H1 (cell line): ENCODE measurements at places on chromosomes 1 and 21.
A peak's percentile ranks its signal among the peaks of the same experiment; 100 is the strongest.

GRCh38 chr1:153346077-153346723, 2.4 kb downstream of the PGLYRP4 start:
- peak; percentile 20 for DNase-seq
- H3K27me3 ChIP-seq = peaks cover 2% of the 10 kb centered on the region; the same call in 1 of the 2 replicates
- H3K36me3 ChIP-seq = no peaks in the 10 kb centered on the region
- no peaks in the 10 kb centered on the region for H3K4me1 ChIP-seq

- no peak for DNase-seq
- no peaks in the 10 kb centered on the region for H3K36me3 ChIP-seq
- no peaks in the 10 kb centered on the region for H3K27me3 ChIP-seq
- no peak overlapping the region for H3K27ac ChIP-seq
- no peak overlapping the region for H3K4me3 ChIP-seq
Measured at GRCh38 chr1:59568158-59568935, 246.4 kb upstream of the HOOK1 start.

DNA sequence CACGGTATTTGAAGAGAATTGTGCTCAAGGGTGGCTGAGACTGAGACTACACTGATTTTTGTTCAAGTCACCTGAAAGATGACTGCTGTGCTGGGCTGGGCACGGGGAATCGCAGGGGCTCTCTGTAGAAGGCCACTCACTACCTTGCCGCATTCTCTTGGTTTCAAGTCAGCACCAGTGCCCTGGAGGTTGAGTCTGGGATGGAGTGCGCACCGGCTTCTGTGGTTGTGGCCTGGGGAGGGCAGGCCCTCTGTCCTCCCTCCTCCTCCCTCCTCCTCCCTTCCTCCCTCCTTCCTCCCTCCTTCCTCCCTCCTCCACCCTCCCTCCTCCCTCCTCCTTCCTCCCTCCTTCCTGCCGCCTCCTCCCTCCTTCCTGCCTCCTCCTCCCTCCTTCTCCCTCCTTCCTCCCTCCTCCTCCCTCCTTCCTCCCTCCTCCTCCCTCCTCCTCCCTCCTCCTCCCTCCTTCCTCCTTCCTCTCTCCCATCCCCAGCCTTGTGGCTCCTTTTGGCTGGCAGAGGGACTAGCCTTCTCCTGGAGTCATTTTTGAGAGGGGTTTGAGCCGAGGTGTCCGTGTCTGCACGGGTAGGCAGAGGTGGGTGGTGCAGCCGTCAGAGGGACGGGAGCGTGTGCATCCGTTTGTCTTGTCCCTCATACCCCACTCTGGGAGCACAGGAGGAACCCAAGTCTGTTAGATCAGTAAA, 9.5 kb downstream of the RER1 start:
- peaks cover 18% of the 10 kb centered on the region for H3K36me3 ChIP-seq
- H3K27ac ChIP-seq = no peak overlapping the region
- H3K4me3 ChIP-seq = no peak overlapping the region
- no peak for DNase-seq
- H3K27me3 ChIP-seq = no peaks in the 10 kb centered on the region
- H3K4me1 ChIP-seq = no peaks in the 10 kb centered on the region

GRCh38 chr1:55445416-55445815, 230.3 kb upstream of the USP24 start:
- DNase-seq = no peak
- H3K27me3 ChIP-seq = no peaks in the 10 kb centered on the region
- H3K4me1 ChIP-seq = no peaks in the 10 kb centered on the region
- no peaks in the 10 kb centered on the region for H3K36me3 ChIP-seq

DNA sequence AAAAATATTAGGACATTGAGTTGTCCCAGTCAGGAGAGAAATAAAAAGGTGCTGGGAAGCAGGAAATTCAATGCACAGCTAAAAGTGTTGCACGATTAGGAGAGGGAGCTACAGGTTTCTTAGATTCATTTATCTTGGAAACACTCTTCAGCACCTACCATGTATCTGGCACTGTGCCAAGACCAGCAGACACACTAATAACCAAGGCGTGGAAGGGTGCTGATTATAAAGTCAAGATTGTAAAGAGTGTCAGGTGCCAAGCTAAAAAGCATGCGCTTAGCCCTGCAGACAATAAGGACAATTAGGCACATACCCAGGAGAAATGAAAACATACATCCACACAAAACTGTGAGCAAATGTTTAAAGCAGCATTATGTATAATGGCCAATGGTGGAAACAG, 129.9 kb downstream of the DSCAM start:
- no peaks in the 10 kb centered on the region for H3K36me3 ChIP-seq
- no peak overlapping the region for H3K27ac ChIP-seq
- no peak overlapping the region for H3K4me3 ChIP-seq

DNA sequence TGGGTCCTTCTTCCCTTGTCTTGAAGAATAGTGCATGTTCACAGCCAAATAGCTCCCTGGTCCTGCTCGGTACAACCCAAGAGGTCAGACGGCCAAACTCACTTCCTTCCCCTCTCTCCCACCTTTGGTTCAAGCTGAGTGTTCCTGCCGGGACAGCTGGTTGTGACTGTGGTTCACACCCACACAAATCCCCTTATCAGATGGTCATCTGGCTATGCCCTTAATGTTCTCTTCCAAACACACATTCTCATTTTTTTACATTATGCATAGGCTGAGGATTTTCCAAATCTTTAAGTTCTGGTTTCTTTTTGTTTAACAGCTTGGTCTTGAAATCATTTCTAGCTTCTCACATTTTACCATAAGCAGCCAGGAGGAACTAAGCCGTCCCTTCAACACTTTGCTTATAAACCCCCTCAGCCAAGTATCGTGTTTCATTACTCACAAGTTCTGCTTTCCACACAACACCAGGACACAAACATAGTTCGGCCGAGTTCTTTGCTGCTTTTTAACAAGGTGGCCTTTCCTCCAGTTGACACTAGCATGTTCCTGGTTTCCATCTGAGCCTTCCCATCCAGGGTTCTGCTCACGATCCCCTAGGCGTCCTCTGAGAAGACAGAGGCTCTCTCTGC, 19.7 kb upstream of the TSPEAR start:
- no peak for DNase-seq
- no peak overlapping the region for H3K27ac ChIP-seq
- H3K27me3 ChIP-seq = no peaks in the 10 kb centered on the region
- no peaks in the 10 kb centered on the region for H3K4me1 ChIP-seq
- H3K4me3 ChIP-seq = no peak overlapping the region

GRCh38 chr1:87603626-87604025, 274.9 kb downstream of the LMO4 start:
- no peaks in the 10 kb centered on the region for H3K27me3 ChIP-seq
- H3K4me3 ChIP-seq = no peak overlapping the region
- H3K27ac ChIP-seq = no peak overlapping the region
- no peaks in the 10 kb centered on the region for H3K4me1 ChIP-seq
- no peak for DNase-seq

- no peak overlapping the region for H3K4me3 ChIP-seq
- no peak for DNase-seq
- no peaks in the 10 kb centered on the region for H3K27me3 ChIP-seq
- no peak overlapping the region for H3K27ac ChIP-seq
- no peaks in the 10 kb centered on the region for H3K36me3 ChIP-seq
Measured at GRCh38 chr1:68421350-68421749, 28.4 kb downstream of the RPE65 start.

DNA sequence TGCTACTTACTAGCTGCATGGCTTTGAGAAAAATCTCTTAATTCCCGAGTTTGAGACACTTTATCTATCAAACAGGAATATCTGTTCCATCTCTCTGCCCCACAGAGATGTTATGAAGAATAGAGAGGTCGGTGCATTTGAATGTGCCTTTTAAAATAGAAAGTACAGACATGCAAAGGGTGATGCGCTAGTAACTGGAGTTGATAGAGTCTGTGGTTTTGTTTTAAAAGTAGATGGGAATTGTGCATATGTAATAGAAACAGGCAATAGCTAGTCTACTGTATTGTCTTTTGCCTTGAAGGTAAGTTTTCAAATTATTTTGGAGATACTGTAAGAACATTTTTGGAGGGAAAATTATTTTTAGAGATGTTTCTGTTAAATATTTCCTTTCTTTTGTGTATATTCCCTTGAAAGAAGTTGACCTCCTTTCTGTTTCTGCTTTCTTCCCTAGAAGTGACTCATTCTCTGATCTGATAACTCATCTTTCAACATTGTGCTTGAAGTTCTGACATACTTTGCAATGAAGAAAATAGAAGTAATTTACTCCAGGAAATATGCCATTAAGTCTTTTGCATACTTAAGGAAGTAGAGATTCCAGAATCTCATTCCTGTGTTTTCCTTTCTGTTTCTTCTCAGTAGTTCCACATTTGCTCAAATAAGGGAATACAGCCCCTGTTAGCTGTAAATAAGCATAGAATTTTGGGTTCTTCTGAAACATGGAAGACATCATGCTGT, 151.6 kb downstream of the SDCCAG8 start:
- no peaks in the 10 kb centered on the region for H3K27me3 ChIP-seq
- no peak overlapping the region for H3K4me3 ChIP-seq
- no peak overlapping the region for H3K27ac ChIP-seq
- no peaks in the 10 kb centered on the region for H3K4me1 ChIP-seq
- DNase-seq = no peak
- H3K36me3 ChIP-seq = no peaks in the 10 kb centered on the region

DNA sequence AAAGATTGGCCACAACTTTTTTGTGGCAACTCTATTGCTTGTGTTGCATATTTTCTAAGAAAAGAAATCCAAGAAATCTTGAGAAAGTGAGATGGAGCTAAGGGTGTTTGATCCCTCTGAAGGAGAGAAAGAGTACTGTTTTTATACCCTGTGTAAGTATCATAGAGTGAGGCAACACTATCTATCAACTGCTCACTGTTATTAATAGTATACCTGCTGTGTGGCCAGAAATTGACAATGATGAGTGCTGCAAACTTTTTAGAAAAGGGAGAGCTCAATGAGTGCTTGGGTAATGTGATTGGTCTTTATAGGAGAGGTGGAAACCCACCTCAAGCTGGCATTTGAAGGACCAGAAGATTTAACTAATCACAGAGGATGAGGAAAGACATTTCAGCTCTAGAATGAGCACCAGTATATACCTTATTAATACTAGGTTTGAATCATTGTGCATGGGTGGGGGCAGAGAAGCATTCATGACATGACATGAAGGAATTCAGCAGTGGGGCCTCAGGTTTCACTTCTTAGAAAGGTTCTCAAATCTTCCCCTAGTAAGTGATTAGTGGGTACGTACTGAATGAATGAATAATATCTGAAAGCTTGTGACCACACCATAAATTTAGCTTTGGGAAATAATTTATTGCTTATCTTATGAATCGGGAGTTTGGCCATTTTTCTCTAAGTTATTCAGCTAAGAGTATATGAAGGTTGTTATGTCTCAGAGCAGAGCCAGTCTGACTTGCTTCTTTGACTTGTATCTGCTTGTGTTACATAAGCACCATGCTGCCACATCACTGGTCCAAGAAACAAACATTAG, 169.2 kb upstream of the SGIP1 start:
- peaks cover 48% of the 10 kb centered on the region for H3K36me3 ChIP-seq
- peaks cover 1% of the 10 kb centered on the region for H3K27me3 ChIP-seq
- H3K27ac ChIP-seq = no peak overlapping the region
- DNase-seq = no peak
- no peaks in the 10 kb centered on the region for H3K4me1 ChIP-seq
- H3K4me3 ChIP-seq = no peak overlapping the region

DNA sequence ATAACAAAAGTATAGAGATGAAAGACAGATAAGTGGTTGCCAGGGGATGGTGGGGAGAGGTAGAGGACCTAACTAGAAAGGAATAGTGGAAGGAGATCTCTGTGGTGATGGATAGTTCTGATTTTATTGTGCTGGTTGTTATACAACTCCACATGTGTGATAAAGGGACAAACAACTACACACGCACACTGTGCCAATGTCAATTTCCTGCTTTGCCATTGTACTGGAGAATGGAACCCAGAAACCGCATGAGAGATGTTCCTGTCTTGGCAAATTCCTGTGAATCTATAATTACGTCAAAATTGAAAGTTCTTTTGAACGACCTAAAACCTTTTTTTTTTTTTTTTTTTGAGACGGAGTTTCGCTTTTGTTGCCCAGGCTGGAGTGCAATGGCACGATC, 11.0 kb downstream of the TNFRSF9 start:
- H3K27ac ChIP-seq = no peak overlapping the region
- H3K4me3 ChIP-seq = no peak overlapping the region
- no peaks in the 10 kb centered on the region for H3K36me3 ChIP-seq

DNA sequence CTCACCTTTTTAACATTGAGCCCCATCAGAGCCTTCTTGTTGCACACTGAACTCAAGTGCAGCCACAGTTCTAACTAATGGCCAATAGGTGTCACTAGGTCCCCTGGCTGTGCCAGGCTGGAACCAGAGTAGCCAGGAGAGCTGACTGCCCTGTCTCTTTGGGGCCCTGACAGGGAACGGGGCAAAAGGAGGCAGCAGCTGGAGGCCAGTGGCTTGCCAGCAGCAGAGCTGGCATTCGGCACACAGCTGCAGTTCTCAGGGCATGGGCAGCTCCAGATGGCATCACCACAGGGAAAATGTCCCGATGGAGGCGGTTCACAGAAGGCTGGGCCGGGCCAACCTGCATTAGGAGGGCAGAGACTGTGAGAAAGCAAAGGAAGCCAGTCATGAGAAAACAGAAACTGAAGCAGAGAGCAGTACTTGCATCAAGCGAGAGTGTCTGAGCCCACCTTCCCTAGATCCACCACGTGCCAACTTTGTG, 188.6 kb downstream of the FCRL5 start:
- no peaks in the 10 kb centered on the region for H3K36me3 ChIP-seq
- H3K4me3 ChIP-seq = no peak overlapping the region
- H3K27ac ChIP-seq = no peak overlapping the region
- no peaks in the 10 kb centered on the region for H3K27me3 ChIP-seq
- H3K4me1 ChIP-seq = no peaks in the 10 kb centered on the region

DNA sequence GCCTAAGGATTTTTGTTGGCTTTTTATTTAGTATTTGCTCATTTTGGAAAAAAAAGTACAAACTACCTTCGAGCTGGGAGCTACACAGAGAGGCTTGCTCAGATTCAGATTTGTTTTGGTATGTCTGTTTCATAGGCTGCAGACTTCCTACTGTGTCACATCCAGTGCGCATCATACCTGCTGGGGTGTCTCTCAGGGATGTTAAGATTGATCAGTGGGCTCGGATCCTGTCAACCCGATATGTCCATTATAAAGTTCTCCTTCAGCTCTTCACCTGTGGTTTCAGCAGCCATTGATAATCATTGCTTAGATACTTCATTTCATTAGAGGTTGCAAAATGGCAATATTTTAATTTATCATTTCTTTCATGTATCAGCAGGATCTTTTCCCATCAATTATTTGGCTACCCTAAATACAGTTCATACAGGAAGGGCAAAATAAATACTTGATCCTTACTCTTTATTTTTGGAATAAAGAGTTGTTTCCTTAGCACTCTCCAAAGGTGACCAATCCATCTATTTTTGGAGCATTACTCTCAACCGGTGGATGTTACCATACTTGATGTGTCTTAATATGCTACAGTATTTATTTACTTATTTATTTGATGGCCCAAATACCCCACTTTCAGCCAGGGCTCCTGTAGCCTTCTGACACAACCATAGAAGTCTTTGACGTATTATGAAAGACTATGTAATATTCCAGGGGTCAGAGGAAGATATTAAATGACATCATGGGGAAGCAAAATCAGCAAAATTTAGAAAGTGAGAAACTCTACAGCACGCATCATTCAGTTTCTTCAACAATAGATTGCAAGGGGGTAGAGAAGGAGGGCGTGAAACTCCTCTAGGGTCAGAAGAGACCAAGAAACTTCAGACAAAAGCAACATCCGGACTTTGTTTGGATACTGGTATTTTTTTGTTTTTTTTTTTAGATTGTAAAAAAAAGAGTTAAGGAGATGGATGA, 55.3 kb upstream of the HNRNPU start:
- H3K4me1 ChIP-seq = peaks cover 2% of the 10 kb centered on the region; the same call in 1 of the 2 replicates
- peaks cover 8% of the 10 kb centered on the region; the same call in 1 of the 2 replicates for H3K27me3 ChIP-seq
- H3K4me3 ChIP-seq = no peak overlapping the region
- H3K27ac ChIP-seq = no peak overlapping the region
- H3K36me3 ChIP-seq = no peaks in the 10 kb centered on the region
